DND-41 (cell line): ENCODE measurements at places on chromosomes 7 and 10.

GRCh38 chr10:84294766-84295447, 33.5 kb upstream of the CCSER2 start:
- DNase-seq: no peak

DNA sequence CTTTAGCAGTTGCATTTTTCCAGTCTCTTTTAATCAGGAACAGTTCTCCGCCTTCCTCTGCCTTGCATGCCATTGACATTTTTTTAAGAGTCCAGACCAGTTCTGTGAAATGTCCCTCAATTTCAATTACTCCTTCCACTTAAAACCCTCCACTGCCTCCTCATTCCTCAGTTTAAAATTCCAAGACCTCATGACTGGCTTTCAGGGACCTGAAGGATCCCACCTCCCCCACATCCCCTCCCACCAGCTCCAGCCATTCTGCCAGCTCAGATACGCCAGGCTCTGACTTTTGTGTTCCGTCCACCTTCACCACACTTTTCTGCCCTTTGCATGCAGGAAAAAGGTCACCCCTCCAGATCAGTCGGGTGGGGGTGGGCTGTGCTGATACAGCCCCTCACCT, 8.7 kb downstream of the TNRC18 start:
- no peak for DNase-seq

- DNase-seq: no peak
Measured at GRCh38 chr7:134773164-134773563, 6.3 kb upstream of the CALD1 start.

- peak; percentile 32 for DNase-seq
Measured at GRCh38 chr7:3754493-3755341, 453.7 kb downstream of the SDK1 start.

GRCh38 chr7:131115340-131115739, 212.3 kb upstream of the MKLN1 start:
- no peak for DNase-seq

DNA sequence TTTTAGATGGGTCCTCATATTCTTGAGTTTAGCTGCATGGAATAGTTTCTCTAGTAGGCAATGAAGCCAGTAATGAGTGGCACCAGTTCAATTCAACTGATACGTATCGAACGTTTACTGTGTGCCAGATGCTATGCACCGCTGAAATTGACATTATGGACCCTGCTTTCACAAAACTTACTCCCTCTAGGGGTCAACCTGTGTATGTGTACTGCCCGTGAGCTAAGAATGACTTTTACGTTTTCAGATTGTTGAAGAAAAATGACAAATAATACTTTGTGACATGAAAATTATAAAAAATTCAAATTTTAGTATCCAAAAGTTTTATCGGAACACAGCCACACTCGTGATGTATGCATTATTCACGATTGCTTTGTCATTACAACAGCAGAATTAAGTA, 95.5 kb downstream of the ZMYND11 start:
- no peak for DNase-seq

- no peak for DNase-seq
Measured at GRCh38 chr7:150346922-150347321, 5.5 kb upstream of the RARRES2 start.

DNA sequence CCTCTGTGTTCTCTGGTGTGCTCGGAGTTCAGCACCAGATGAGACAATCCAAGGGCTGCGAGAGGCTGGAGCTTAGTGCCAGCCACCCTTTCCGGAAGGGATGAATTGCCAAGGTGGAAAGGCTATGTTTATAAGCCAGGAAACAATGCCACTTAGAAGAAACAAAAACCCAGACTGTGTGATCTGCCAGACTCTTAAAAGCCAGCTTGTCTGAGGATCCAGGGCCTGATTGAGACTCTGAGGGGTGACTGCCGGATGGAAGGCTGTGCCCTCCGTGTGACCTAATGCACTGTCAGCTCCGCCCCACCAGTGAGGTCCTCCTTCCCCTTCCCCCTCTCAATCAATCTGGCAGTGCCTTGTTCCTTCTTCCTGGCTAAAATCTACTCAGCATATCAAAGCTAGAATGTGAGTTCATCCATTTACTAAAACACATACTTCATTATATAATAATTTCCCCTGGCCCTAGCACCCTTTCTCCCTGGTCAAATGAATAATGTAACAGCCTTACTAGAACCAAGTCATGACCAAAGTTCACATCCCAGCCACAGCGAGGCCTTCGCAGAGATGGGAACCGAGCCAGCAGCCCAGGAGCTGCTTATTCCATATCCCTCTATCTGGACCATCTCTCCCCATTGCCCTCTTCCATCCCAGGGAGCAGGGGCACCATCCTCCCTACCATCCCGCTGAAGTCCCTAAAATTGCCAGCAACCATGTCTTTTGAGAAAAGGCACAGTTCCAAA, 25.5 kb downstream of the FAM107B start:
- no peak for DNase-seq

DNA sequence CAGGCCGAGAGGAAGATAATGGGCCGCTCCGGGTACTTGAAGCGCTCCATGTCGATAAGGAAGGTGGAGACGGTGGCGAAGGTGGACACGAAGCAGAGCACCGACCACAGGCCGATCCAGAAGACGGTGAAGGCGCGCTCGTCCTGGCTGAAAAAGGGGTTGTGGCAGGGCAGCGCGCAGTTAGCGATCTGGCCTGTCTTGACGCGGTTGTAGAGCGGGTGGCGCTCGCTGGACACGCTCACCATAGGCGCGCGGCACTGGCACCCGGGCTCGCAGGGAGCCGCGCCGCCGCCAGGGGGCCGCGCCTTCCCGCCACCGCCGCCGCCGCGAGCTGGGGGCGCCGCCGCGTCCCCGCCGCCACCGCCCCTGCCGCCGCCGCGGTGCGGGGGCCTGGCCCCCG, 1.6 kb downstream of the FZD8 start:
- DNase-seq: no peak

DNA sequence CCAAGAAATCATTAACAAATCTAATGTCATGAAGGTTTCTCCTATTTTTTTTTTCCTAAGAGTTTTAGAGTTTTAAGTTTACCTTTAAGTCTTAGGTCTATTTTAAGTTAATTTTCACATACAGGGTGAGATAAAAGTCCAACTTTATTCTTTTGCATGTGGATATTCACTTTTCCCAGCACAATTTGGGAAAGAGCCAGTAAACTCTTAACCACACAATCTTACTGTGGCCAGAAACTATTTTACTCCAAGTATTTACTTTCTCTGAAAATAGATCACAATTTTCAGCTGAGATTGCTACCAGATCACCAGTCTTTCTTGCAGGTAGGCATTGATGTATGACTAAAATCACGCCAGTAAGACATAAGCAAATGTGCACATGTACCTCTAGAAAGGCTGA, 728.5 kb downstream of the TNS3 start:
- no peak for DNase-seq

DNA sequence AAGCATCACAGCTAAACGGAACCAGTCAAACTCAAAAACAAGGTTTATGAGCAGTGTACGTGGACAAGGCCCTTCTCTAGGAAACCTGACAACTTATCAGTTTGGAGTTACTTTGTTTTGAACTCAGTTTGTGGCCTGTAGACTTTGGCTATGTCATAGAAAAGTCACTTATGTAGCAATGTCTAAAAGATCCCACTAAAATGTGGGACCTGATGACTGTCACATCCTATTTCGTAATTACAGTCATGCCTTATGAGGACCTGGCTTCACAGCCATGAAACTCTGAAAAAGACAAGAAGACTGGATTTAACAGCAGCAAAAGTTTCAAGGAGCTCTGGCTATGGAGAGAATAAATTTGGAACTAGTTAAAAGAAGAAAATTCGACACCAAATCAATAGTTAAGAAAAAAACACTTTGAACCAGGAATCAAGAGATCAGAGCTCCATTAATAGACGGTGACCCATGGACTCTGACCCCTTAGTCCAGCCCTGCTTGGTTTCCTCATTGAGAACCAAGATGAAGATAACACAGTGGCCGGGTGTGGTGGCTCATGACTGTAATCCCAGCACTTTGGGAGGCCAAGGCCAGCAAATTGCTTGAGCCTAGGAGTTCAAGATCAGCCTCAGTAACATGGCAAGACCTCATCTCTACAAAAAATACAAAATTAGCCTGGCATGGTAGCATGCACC, 204.3 kb downstream of the SFMBT2 start:
- no peak for DNase-seq

GRCh38 chr7:20561466-20561865, 54.0 kb upstream of the ABCB5 start:
- no peak for DNase-seq

- DNase-seq: no peak
Measured at GRCh38 chr10:121753726-121754476, 155.7 kb upstream of the FGFR2 start.

GRCh38 chr10:90148116-90148855, 446.9 kb downstream of the KIF20B start:
- DNase-seq: no peak

- DNase-seq: no peak
Measured at GRCh38 chr7:42090806-42091205, 146.2 kb downstream of the GLI3 start.
